Skin of body (tissue), 3 donors: ENCODE measurements at places on chromosomes 6 and 20.

GRCh38 chr6:154277629-154278017 lies 79.0 kb downstream of the IPCEF1 start:
- no peak for DNase-seq

- DNase-seq, result no peak
These were observed at the start of gene PTK6 for GRCh38 chr20:63536997-63537524. Gene PTK6 (minus strand): TSS chr20:63537376. CDS start chr20:63537314, 62 bp downstream.

DNA sequence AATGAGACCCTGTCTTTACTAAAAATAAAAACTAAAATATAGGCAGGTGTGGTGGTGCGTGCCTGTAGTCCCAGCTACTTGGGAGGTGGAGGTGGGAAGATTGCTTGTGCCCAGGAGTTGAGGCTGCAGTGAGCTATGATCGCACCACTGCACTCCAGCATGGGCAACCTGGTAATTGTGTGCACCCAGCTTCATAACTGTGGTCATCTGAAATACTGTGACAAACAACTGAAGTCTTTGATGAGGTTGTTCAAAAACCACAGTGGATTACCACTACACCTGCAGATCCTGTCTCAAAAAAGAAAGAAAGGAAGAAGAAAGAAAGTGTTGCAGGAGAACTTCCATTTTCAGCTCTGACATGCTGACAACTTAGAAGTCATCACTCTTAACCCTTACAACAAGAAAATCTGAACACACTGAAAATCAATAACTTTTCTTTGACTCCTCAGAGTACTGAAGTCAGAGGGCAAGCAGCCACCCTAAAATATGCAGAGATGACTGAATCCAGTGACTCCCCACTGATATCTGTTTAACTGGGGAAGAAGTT lies 13.8 kb upstream of the ZBP1 start:
- no peak for DNase-seq

GRCh38 chr6:1904466-1904799 lies 294.7 kb downstream of the FOXC1 start:
- no peak for DNase-seq

DNA sequence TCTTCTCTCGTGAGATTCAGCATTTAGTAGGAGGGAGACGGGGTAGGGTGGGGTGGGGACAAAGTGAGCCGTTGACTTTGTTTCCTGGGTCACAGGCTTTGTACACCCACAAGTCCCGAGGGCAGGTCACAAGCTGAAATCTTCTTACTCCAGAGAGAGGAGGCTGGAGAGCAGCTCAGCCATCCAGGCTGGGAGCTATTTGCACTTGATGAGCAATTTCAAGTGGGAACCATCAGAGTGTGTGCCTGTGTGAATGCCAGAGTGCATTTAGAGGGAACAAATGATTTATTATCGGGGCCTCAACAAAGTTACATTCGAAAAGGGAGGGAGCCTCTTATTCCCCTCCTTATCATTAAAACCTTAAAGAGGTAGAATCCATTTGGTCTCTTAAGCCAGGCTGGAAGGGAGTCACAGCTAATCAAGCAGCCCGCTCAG lies 155.7 kb upstream of the JARID2 start:
- no peak for DNase-seq

- DNase-seq, result no peak
These were observed 39.7 kb downstream of the FRMD1 start for GRCh38 chr6:168039301-168039700.

DNA sequence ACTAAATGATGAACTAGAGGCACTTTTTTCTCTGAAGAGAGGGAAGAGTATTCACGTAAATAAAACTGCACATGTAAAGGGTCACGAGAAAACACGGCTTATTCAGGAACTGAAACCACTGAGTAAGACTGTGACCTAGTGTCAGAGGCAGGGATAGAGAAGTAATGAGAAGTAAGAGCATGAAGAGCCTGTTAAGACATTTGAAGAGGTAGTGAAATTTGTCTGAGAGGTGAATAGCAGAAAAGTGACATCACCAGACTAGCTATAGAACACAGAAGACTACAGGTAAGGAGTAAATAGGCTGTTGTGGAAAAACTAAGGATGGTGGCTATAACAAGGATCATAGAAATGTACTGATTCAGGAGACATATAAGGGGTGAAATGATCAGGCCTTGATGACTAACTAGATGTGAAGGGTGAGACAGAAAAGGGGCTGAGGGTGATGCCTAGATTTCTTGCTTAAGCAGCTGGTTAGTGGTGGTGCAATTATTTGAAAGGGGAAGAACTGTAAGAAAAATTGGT lies 76.8 kb downstream of the REV3L start:
- no peak for DNase-seq

DNA sequence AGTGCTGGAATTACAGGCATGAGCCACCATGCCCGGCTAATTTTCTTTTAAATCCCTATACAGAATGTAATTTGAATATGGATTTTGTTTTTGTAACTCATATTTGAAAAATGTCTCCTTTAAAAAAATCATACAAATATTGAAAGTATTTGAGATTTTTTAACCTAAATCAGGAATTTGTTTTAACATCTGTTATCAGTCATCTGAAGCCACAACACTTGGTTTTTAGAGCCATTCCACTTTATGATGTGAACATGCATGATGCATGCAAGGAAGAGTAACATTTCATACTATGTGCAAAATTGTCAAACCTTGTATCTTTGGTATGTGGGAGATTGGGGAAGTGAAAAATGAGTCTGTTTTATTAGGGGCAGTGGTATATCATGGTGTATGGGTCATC lies 124.5 kb upstream of the AHI1 start:
- DNase-seq, result no peak
